ENCODE measurements at places on chromosomes 11 and 22.
A peak's percentile ranks its signal among the peaks of the same experiment; 100 is the strongest.

DNA sequence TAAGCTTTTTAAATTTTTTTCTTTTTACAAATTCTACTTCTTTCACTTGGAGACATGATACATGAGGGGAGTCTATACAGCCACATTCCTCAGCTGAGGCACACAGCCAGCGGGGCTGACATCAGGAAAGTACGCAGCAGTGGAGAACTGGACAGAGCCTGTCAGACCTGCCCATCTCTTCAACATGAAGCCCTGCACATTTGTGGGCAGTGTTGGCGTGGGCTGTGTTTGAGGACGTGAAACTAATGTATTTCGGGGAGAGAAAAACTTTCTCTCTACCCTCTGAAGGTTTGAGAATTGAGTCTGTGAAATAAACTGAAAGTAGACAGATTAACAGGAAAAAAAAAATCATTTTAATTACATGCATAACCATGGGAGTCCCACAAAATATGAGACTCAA is 84.8 kb upstream of the HTATIP2 start:
- H3K27me3 ChIP-seq = peaks cover 10% of the 10 kb centered on the region
- H3K36me3 ChIP-seq = no peaks in the 10 kb centered on the region
- H3K27ac ChIP-seq = no peak overlapping the region
- no peak overlapping the region for H3K4me3 ChIP-seq
- DNase-seq = no peak
- no peaks in the 10 kb centered on the region for H3K4me1 ChIP-seq

DNA sequence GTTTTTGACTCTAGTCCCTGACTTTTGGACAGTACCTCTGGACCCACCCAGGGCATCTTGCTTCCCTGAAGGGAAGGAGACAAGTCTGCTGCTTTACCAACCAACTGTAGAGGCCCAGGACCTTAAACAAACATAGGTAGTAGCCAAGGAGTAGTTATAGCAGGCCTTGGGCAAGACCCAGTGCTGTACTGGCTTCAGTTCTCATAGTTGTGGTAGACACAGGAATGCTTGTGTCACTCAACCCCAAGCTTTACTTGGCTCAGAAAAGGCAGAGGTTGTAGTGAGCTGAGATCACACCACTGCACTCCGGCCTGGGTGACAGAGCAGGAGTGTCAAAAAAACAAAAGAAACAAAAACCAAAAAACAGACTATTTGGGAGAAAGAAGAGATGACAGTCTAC is 21.3 kb upstream of the OR52M1 start:
- no peaks in the 10 kb centered on the region for H3K36me3 ChIP-seq
- no peak for DNase-seq
- H3K4me1 ChIP-seq = no peaks in the 10 kb centered on the region
- no peak overlapping the region for H3K4me3 ChIP-seq
- H3K27ac ChIP-seq = no peak overlapping the region
- no peaks in the 10 kb centered on the region for H3K27me3 ChIP-seq

- H3K27me3 ChIP-seq = no peaks in the 10 kb centered on the region
- H3K36me3 ChIP-seq = peaks cover 33% of the 10 kb centered on the region
- no peak overlapping the region for H3K27ac ChIP-seq
- peaks cover 7% of the 10 kb centered on the region for H3K4me1 ChIP-seq
- DNase-seq = no peak
These were observed 11.1 kb downstream of the HPS5 start for GRCh38 chr11:18310800-18311340.

DNA sequence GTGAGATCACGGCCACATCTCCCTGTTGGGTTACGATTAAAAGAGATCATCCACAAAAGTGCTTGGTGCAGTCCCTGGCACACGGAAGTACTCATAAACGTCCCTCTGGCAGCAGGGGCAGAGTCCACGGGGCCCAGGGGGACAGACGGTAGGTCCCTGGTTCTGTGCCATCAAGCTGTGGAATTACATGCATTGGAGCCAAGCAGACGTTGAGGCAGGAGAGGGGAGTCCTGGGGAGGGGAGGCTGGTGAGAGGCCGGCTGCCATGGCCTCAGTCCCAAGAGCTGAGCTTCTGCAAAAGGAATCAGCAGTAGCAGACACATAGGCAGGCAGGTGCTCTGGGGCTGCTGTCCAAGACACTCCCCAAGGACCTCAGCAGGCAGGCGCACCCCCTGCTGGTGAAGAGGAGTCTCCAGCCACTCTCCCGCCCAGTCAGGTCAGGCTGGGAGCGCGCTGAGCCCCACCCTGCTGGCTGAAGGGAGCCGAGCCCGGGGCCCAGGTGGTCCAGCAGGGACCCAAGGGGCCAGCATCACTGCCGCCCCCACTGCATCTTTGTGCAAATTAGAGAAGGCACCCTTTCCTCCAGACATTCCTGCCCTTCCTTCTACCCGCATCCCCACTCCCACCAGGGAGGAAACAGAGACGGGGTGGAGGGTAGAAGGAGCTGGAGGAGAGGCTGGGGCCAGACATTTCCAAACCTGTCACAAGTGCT is 7.6 kb upstream of the KCTD17 start:
- DNase-seq = peak; percentile 57
- no peaks in the 10 kb centered on the region for H3K36me3 ChIP-seq
- H3K4me3 ChIP-seq = no peak overlapping the region
- peaks cover 25% of the 10 kb centered on the region for H3K4me1 ChIP-seq

GRCh38 chr22:45421349-45422055 is 8.0 kb downstream of the RIBC2 start:
- H3K27me3 ChIP-seq = no peaks in the 10 kb centered on the region
- no peak overlapping the region for H3K4me3 ChIP-seq
- H3K36me3 ChIP-seq = peaks cover 13% of the 10 kb centered on the region

Measured in activated naive CD8-positive, alpha-beta T cell treated with anti-CD3 and anti-CD28 coated beads, Interleukin-2, amount 50 U/mL, for 24 hours (primary cell).